ENCODE measurements at places on chromosomes 4 and X.

DNA sequence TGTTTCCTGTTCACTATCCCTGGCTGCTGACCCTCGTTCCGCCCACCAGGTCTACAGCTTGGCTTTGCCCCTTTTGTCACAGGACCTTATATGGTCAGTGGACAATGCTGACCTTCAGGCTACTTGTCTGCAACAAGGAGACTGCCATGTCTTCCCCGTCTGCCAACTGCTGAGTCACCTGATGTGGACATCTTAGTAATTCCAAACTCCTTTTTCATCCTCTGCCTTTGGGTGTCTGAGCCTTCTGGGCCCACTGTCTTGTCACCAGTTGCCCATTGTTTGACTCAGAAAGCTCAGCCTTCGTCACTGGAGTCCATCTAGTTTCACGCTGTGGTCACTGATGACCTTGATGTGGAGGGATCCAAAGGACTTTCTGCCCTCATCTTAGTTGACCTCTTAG, 30.2 kb downstream of the GPRIN3 start:
- DNase-seq, result no peak

- no peak for DNase-seq
Observed at GRCh38 chr4:95363559-95363925, 185.2 kb downstream of the UNC5C start.

DNA sequence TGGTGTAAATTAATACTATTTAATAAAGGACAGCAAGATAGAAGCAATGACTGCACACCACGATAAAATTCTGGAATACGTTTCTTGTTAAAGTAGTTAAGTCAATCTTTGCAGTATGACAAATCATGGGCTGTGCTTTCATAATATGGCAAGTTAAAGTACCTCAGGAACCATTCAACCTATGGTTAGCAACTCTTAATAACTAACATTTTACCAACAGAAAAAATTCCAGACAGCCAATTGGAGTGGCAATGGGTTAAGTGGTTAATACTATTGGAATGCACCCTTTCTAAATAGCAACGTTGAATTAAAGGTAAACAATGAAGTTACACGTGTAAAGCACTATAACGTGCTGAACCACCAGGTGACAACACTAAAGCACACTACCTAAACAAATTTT, 72.4 kb upstream of the ZCCHC13 start:
- no peak for DNase-seq

GRCh38 chrX:40245488-40246071, 147.8 kb upstream of the BCOR start:
- peak; percentile 5 for DNase-seq

DNA sequence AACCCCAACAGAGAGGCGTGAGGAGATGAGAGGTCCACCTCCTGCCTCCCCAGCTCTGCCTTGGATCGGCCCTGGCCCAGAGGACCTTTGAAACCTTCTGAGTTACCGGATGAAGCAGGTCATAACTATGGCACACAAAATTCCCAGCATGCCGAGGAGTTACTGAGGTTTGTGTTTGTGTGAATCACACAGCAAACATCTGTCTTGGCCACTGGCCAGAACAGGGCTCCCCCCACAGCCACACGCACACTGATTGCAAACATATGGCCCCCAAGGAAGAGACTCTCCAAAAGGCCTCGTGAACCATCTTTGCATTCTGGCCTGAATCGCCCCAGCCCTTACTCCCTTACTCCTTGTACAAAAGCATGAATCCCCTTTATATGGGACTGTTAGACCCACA, 18.9 kb downstream of the RPS4X start:
- no peak for DNase-seq

DNA sequence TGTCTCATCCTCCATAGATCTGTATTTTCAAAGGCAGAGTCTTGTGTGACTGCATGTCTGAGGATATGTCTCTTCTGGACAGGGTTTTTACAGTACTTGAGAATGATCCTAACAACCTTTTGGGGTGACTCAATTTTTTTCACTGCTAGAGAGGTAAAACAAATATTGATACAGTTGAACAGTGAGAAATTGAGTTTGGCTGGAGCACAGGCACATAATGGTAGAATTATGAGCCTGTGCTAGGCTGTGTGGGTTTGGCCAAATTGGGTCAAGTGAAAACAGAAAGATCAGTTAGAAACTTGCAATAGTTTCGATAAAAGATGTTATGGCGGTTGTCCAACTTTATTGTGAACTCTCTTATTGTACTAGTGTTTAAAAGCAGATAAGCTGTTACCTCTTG, 23.3 kb upstream of the EOLA2 start:
- no peak for DNase-seq

DNA sequence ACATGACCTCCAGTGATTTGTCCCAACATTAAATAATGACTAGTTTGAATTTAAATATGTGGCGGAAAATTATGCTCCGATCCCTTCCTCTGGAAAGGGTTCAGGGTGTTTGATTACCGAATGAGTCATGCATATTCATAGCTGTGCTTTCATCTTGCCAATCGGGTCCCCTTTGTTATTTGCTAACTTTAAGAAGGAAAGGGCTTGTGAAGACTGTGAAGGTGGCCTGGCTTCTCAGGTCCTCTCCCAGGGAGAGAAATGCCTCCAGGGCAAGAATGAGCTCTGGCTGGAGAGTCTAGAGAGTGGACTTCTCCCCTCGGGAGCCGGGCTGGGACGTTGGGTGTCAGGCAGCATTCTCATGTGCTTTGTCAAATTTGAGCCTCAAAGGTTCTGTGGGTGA, 155.5 kb upstream of the PSAPL1 start:
- DNase-seq, result no peak

DNA sequence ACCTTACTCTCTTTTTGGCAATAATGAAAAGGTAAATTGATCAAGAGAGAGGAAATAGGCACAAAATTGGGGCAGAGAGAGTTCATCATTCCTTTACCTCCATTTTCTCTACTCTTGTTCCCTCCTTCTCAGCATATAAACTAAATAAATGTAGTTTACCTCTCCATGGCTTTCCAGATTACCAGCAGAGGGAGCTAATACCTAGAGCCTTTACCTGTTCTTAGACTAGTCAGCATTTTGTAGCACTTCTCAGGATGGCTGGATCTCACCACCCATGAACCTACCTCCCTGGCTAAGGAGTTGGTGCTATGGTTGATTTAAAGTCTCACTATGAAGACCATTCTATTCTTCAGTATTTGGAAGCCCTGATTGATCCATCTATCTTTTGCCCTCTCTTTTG, 15.7 kb downstream of the OFD1 start:
- DNase-seq, result peak; percentile 63

GRCh38 chr4:156169011-156169410, 215.3 kb upstream of the CTSO start:
- DNase-seq, result no peak

- no peak for DNase-seq
Observed at GRCh38 chr4:103095080-103095479, 4.6 kb downstream of the BDH2 start.

- DNase-seq, result no peak
Observed at GRCh38 chr4:139815778-139816601, 150.4 kb downstream of the MGST2 start.

GRCh38 chr4:153296040-153296823, 48.3 kb upstream of the MND1 start:
- DNase-seq, result no peak

DNA sequence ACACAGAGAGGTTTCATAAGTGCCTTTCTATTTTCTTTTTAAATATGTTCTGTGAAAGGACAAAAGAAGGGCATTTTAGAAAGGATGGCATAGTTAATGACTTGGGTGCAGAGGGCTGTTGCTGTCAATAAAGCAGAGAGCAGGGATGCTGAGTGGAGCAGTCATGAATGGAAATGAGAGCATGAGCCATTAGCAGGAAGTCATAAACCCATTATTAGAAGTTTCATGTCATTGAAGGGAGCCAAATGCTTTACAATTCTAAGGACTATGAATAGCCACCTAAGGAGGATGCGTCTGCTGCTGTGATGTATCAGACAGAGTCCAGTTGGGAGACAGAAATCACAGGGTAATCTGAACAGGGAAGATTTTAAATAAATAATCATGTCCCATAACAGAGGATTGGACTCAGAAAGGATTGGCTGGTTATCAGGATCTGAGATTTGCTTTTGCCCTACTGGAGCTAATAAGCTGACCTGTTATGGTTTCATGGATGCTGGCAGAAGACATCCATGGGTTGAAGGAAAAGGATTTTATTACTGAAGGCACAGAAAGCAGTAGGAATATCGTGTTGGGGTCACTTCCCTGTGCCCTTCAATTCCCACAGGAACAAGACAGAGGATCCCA, 47.5 kb upstream of the WDR19 start:
- DNase-seq, result no peak

DNA sequence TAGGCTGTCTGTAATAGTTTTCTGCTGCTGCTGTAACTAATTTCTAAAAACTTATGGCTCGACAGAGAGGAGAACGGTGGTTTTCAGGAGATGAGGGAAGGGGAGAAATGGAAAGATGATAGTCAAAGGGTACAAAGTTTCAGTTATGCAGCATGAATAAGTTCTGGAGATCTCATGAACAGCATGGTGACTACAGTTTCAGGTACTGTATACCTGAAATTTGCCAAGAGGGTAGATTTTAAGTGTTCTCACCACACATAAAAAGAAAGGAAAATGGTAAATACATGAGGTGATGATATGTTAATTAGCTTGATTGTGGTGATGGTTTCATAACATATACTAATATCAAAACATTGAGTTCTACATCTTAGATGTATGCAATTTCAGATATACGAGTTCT, 34.9 kb downstream of the DRD5 start:
- no peak for DNase-seq

- DNase-seq, result no peak
Observed at GRCh38 chr4:573122-573892, 2.8 kb downstream of the TMEM271 start.

GRCh38 chr4:134382478-134383227, 181.1 kb upstream of the PABPC4L start:
- no peak for DNase-seq

DNA sequence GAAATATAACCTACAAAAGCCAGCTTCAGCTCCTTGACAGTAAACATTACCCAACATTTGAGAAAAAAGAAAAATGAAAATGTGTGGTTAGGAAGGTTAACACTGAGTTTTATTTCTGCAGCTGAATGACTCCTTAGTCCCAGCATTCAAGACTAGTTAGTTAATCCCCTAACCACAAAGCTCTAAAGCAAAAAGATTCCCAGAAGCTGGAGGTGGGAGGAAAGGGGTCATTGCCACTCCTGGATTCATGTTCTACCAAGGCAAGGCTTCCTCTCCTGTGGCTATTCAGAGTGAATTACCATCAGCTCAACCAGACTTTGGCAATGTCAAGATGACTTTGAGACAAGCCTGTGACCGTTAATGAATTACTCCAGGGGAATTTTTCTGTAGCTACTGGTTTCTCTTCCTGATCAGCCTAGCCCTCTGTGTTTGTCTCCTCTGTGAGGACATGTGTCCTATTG, 63.6 kb downstream of the HADH start:
- DNase-seq, result no peak

DNA sequence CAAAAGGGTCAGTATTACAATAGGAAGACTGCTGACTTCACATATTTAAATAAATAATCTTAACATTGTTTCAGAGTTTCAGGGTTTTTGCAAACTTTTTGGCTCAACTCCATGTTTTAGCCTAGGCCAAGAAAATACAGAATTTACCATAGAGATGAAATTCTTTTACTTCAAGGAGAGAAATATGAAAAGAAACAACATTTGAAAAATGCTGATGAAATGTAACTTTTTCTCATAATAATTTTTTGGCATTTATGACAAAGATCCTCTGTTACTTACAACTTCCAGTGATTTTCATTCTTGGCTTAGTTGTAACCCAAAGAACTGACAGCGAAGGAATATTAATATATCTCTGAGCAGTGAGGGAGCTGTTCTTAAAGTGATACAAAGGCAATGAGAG, 316.1 kb upstream of the EMCN start:
- no peak for DNase-seq

DNA sequence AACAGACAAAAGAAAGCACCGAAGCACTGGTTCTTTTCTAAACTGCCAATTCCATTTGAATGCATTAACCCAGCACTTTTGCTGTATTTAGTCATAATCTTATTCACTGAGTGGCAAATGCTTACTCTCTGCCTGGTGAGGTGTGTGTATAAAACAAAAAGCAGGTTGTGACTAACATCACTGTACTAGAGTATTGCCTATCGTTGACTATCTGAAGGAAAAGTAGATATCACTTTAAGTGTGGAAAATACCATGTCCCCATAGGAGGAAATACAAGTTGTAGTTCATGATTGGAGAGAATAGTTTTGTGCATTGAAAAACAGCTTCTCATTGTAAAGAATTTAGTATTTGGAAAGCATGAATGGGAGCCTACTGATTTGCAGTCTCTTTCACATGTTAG, 2.7 kb downstream of the PDLIM5 start:
- DNase-seq, result no peak

DNA sequence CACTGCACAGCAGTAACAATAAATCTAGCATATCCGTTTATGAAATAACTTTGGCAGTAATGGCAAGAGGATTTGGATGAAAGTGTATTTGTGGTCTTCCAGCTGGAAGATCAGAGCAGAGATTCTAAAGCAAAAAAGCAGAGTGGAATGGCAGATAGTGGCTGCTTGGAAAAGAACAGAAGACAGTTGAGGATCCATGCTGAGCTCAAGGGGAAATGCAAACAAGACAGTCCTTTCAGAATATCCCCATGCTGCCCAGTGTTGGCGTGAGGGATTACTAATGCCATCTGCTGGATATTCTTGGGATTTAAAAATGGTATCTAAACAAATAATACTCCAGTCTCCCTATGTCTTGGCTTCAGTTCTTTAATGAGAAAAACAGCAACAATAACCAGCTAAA, 629.1 kb upstream of the ATOH1 start:
- no peak for DNase-seq

DNA sequence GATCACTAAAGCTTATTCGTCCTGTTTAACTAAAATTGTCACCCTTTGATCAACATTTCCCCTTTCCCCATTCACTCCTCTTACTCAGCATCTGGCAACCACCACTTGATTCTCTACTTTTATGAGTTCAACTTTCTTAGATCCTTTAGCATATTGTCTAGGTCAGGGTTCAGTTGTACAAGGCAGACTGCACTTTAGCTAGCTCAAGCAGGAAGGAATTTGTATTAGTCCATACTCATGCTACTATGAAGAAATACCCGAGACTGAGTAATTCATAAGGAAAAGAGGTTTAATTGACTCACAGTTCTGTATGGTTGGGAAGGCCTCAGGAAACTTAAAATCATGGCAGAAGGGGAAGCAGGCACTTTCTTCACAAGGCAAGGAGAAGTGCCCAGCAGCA, 44.3 kb downstream of the TASL start:
- DNase-seq, result no peak

GRCh38 chrX:1316527-1316926, 20.1 kb upstream of the IL3RA start:
- DNase-seq, result peak; percentile 39

DNA sequence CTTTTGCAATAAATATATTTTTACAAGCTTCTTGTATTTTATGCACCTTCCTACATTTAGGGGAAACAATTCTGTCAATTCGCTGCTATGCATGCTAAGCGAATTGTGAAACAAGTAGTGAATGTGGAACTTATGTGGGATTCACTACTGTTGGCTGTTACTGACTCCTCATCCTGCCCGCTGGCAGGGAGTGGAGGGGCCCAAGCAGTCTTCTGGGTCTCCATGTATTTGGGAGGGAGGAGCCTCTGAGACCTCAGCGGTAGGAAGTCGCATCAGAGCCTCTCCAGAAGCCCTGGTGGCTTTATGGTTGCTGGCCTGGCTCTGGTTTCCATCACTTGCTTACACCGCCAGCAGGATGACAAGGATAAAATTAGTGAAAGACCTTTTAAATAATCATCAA, 3.7 kb upstream of the SETD7 start:
- DNase-seq, result no peak

- DNase-seq, result no peak
Observed at GRCh38 chr4:109683621-109684253, 19.5 kb downstream of the CASP6 start.
